ENCODE measurements at places on chromosomes 7 and 10. TPM values are rescaled to one million over a fixed set of nuclear protein-coding genes. Genes with fewer than 3 reads are reported as not detected.

DNA sequence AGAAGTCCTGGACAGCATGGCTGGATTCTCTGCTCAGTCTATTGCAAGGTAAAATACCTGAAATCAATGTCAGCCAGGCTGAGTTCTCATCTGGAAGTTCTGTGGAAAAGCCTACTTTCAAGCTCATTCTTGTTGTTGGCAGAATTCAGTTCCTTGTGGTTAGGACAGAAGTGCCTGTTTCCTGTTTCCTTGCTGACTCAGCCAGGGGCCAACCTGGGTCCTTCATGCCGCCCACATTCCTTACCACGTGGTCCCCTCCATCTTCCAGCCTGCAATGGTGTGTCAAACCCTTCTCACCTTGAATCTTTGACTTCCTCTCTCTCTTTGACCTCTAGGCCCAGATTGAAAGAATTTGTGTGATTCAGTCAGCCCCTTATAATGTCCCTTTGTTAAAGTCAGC is 197.1 kb upstream of the STK17A start:
- no peak for DNase-seq

- peak; percentile 50 for DNase-seq
Measured at GRCh38 chr7:1943933-1944618, 274.0 kb downstream of the ELFN1 start.

DNA sequence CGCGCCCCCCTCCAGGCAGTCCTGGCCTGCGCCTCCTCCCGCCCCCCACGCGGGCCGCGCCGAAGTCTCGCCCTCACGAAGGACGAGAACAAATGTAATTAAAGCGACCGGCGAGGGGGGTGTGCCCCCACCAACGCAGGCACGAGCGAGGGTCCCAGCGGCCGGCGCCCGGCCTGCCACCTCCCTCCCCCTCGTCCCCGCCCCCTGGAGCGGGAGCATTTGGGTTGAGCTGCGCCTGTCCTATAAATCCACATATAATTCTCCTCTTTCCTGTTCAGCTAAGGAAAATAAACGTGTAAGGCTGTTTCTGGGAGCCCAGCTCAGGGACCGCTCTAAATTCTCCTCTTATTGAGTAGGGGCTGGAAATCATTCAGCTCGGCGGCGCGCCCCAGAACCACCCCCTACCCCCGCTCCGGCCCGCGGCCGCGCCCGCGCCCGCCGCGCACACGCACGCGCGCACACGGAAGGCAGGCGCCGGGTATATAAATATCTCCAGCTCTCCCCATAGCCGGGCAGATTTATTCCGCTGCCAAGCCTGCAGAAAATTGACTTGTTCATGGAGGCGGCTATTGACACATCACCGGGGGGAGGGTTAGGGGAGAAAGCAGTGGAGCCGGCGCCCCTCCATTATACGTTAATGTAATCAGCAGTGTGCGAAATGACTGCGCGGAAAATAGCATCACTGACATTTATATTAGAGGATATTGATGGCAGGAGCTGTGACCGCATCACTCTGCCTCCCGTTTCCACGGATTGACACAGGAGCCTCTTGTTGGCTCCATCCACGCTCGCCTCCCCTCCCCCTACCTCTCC is 61.6 kb upstream of the BTRC start:
- DNase-seq = no peak

DNA sequence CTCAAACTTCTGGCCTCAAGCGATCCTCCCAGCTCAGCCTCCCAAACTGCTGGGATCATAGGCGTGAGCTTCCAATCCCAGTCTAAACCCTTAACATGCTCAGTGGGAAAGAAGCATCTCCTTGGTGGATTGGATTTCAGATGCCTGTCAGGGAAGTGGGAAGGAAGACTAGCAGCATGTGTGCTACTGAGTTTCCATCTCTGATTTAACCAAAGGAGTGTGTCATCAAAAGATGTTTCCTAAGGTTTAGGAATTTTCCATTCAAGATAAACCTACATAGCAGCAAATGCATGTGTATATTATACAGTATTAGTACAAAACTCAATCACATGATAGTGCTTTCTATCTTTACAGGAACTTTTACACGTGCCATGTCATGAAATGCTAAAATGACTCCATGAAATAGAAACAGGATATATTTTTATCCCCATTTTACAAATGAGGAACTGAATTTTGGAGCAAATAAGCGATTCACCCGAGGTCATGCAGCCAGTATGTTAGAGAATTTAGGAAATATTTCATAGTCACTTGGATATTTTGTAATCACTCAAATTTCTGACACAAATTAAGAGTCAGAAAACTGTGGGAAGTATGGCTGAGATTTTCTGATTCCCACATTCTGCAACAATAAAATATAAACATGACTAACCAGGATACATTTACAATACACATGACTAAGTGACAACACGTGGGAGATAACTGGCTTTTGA is 11.4 kb upstream of the TMEM26 start:
- no peak for DNase-seq

GRCh38 chr7:510782-511281 is 8.8 kb downstream of the PDGFA start:
- DNase-seq = peak; percentile 75

PITX3 gene
- total RNA-seq = not detected

IFIT5 gene
- total RNA-seq = 23.2 TPM
